ENCODE measurements at places on chromosomes 6 and 20.

DNA sequence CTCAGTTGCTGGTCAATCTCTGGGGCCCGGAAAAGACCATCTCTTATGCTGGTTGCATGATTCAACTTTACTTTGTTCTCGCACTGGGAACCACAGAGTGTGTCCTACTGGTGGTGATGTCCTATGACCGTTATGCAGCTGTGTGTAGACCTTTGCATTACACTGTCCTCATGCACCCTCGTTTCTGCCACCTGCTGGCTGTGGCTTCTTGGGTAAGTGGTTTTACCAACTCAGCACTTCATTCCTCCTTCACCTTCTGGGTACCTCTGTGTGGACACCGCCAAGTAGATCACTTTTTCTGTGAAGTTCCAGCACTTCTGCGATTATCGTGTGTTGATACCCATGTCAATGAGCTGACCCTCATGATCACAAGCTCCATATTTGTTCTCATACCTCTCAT lies 4.3 kb downstream of the OR2J3 start:
- DNase-seq: no peak

DNA sequence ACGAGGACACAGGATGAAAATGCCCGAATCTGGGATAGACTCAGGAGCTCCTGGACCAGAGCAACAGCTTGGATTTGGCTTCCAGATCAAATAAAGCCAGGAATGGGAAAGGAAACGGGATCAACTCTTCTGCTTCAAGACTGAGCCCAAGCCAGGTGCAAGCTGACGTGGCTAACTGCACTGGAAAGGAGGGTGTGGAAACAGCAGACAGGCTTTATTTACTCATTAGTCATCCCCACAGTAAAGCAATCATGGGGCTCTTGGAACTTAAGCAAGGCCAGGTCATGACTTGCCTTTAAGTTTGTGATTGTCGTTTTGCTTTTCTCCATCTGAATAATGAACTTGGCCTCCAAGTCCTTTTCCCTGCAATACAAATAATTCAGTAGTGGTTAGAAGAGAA lies 45.2 kb downstream of the KIF16B start:
- DNase-seq: no peak

DNA sequence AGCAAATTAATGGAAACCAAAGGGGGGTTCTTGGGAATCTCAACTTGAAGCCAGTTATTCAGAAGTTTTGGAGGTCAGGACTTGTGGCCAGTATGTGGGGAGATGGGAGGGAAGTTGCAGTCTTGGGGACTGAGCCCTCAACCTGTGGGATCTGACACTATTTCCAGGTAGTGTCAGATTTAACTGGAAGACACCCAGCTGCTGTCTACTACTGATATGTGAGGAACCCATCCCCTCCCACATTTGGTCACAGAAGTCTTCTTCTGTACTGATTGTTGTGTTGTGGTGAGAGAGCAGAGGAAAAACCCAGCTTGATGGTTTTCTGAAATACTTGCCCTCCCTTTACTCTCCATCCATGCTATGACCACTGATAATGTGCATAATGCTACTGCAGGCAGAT lies 134.0 kb downstream of the QRSL1 start:
- no peak for DNase-seq

- no peak for DNase-seq
These were observed 18.4 kb downstream of the SERAC1 start for GRCh38 chr6:158149641-158150040.

DNA sequence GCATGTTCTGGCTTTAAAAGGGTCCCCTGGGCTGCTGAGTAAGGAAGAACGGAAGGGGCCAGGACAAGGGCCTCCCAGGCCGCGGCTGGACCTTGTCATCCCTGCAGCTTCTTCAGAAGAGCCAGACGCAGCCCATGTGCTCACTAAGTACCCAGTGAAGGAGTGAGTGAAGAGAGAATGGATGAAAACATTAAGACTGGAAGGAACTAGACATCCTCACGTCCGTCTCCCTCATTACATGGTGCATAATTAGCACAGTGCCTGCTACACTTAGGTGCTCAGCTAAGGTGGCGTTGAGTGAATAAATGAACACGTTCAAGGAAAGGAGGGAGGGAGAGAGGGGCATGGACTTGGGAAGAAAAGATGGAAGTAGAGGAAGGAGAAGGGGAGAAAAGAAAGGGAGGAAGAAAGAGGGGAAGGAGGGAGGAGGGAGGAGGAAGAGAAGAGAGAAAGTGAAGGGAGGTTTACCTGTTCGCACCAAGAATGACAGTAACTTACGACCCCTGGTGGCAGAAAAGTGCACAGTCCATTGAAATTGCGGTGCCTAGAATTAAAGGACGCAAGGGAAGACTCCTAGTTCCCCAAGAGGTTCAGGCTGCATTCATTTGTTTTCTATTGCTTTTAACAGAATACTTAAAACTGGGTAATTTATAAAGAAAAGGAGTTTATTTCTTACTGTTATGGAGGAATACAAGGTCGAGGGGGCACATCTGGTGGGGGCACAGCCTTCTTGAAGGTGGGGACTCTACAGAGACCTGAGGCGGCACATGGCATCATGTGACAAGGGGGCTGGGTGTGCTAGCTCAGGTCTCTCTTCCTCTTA lies 8.0 kb downstream of the TP53RK start:
- peak; percentile 35 for DNase-seq
